Caco-2 (cell line): ENCODE measurements at places on chromosomes 7 and 10. TPM values are rescaled to one million over a fixed set of nuclear protein-coding genes. Genes with fewer than 3 reads are reported as not detected.

DNA sequence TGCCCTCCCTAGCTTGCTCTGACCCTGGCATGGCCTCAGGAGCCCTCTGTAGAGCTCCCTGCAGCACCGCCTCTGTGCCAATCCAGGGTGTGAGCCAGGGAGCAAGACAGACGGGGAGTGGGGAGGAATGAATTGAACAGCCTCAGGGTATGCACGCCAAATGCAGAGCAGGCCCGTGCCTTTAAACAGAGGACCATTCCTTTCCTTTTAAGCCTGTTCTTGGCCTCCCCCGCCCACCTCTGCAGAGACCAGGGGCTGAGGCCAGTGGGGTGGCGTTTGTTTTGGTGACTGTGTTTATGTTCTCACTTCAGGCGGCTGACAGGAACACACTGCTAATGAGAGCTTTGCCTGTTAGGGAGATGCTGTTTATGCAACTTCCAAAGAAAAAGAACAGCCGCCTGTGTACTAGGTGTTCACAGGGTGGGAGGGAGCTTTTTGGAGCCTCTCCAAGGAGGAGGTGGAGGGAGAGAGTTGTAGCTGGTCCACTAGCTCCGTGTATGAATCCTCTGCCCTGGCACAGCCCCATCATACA is 528.1 kb upstream of the DPP6 start:
- no peak overlapping the region for H3K27ac ChIP-seq
- DNase-seq: no peak
- no peaks in the 10 kb centered on the region for H3K36me3 ChIP-seq
- no peaks in the 10 kb centered on the region for H3K4me1 ChIP-seq
- no peaks in the 10 kb centered on the region for H3K27me3 ChIP-seq
- H3K4me3 ChIP-seq: no peak overlapping the region

CPA2 gene
- 26.1 and 27.6 TPM in 2 replicates for total RNA-seq

- H3K4me3 ChIP-seq: no peak overlapping the region
- no peaks in the 10 kb centered on the region for H3K36me3 ChIP-seq
- peaks cover 23% of the 10 kb centered on the region for H3K4me1 ChIP-seq
- DNase-seq: peak; percentile 78
- H3K27ac ChIP-seq: peak overlapping the region; percentile 92
These were observed 56.8 kb upstream of the LANCL2 start for GRCh38 chr7:55308186-55308929.

A1CF gene
- 29.9 and 36.0 TPM in 2 replicates for total RNA-seq
